Naive thymus-derived CD4-positive, alpha-beta T cell (primary cell): ENCODE measurements at places on chromosomes 12 and 14.

DNA sequence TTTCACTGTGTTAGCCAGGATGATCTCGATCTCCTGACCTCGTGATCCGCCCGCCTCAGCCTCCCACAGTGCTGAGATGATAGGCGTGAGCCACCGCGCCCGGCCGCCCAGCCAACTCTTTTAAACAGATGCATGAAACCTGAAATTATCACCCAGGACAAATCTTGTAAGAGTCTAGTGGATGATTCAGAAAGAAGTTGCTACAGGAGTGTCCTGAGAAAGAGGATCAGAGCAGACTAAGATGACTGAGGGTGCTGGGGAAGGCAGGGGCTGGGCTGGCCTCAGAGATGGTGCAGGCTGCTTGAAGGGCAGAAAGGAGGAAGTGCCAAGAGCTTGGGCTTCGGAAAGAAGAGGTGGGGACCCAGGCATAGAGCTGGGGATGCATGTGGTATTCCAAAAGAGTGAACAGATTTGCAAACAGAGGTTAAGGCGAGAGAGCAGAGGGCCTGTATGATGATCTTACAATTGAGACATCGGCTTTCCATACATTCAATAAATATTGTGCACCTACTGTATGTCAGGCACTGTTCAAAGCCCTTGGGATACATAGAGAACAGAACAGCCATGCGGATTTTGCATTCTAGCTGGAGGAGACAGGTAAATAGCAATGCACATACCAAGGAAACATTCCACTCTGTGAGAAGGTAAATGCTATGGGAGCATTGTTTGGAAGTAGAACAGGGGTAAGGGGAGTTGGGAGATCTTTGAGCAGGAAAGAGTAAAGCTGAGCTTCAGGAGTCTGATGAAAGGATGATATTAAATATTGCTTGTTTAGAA is 7.4 kb upstream of the CD9 start:
- no peak for DNase-seq

DNA sequence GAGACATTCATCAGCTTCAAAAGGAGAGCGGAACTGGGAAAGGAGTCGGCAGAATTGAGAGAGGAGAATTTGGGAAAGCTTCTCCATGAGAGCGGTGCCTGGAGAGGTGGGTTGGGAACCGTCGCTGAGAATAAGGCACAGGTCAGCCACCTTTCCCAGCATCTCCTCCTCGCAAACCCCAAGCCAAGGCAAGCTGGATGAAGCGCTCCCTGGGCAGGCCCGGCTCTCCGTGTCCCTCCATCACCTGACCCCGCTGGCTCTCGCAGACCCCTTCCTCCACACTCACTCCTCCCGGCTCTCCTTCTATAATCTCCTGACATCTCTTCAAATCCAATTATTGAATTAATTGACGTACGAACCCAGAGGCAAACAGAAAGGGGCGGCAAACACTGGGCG is 18.9 kb upstream of the ATP5MC2 start:
- no peak for DNase-seq

DNA sequence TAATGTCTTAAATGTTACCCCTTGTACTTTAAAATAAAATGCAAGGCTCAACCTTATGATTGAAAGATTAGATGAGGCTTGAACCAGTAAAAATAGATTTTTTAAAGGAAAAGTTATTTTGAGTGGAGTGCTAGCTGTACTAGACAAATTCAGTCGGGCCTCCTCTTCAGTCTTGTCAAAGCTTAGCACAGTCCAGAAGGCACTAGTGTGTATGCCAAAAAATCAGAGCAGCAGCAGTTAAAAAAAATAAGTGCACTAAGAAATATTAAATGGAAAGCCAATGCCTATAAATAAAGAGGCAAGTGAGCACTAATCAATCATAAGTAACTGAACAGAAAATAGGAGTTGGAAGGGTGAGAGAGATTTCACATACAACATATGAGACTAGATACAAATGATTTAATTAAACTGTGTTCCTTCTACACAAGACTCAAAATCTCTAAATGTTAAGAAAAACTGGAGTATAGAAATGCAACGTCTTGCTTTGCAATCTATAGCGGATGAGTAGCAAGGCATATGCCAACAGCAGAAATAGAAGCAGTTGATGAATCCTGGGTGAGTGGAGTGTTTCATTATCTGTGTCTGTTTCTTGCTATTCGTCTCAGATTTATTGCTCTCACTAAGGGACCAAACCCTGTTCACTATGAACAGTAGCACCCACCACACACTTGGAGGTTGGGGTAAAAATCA is 172.1 kb downstream of the ETNK1 start:
- DNase-seq: no peak

GRCh38 chr14:72560331-72560730 is 333.6 kb downstream of the DPF3 start:
- DNase-seq: no peak

- no peak for DNase-seq
These were observed 28.0 kb downstream of the ATG14 start for GRCh38 chr14:55383541-55384140.

DNA sequence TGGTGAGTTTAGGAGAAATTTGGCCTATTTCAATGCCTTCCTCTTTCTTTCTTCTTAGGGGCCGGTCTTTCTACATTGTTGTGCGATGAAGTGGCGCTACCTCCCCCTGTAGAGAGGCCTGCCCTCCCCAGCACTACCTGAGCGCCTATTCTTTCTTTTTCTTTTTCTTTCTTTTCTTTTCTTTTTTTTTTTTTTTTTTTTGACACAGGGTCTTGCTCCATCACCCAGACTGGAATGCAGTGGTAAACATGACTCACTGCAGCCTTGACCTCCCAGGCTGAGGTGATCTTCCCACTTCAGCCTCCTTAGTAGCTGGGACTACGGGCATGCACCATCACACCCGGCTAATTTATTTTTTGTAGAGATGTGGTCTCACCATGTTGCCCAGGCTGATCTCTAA is 136.1 kb upstream of the MAX start:
- DNase-seq: no peak

GRCh38 chr12:121789800-121790728 is 3.4 kb downstream of the RHOF start:
- DNase-seq: peak; percentile 95

GRCh38 chr12:42468341-42468821 is 121.2 kb downstream of the PRICKLE1 start:
- DNase-seq: peak; percentile 6

GRCh38 chr14:60647081-60647836 is 2.0 kb downstream of the SIX1 start:
- DNase-seq: no peak

GRCh38 chr12:29492891-29493290 is 4.6 kb downstream of the OVCH1 start:
- DNase-seq: no peak

DNA sequence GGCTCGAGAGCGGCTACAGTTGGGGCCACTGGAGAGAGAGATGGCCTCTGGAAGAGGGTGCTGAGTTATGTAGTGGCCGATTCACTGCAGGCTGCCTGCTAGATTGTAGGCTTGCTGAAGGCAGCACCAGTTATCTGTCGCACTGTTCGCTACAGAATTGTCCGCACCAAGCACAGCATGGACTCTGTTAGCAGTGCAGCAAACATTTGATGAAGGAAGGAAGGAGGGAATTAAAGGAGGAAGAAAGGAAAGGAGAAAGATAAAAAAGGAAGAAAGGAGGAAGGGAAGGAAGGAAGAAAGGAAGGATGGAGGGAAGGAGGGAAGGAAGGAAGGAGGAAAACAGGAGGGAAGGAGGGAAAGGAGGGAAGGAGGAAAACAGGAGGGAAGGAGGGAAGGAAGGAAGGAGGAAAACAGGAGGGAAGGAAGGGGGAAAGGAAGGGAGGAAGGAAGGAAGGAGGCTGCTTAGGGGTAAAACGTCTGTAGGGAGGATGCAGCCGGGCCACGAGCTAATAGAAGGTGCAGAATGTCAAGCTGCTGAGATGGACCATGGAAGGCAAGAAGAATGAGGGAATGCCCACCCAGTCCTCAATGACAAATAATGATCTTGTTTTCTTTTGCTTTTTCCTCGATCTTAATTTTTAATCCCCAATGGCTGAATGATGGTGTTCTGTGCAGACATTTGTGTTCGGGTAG is 27.3 kb upstream of the ADIPOR2 start:
- DNase-seq: no peak

DNA sequence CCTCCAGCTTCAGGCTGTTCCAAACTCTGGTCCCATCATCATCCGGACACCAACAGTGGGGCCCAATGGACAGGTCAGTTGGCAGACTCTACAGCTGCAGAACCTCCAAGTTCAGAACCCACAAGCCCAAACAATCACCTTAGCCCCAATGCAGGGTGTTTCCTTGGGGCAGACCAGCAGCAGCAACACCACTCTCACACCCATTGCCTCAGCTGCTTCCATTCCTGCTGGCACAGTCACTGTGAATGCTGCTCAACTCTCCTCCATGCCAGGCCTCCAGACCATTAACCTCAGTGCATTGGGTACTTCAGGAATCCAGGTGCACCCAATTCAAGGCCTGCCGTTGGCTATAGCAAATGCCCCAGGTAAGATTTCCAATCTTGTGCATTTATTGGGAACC is 3.3 kb downstream of the SP1 start:
- DNase-seq: no peak

DNA sequence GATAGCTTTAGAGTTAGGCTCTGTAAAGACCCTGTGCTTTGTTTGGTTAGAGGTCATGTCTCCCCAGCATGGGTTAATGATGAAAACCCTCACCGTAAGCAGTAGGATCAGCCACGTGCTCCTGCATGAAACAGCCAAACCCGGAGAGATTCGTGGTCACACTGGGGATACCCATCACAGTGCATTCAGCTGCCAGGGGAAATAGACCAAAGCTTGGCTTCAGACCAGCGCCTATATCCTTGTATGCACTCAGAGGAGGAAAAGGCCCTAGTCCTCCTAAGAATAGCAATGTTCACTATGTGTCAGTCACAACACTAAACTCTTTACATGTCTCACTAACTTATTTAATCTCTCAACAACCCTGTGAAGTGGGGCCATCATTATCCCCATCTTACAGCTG is 16.3 kb downstream of the SPX start:
- DNase-seq: no peak

DNA sequence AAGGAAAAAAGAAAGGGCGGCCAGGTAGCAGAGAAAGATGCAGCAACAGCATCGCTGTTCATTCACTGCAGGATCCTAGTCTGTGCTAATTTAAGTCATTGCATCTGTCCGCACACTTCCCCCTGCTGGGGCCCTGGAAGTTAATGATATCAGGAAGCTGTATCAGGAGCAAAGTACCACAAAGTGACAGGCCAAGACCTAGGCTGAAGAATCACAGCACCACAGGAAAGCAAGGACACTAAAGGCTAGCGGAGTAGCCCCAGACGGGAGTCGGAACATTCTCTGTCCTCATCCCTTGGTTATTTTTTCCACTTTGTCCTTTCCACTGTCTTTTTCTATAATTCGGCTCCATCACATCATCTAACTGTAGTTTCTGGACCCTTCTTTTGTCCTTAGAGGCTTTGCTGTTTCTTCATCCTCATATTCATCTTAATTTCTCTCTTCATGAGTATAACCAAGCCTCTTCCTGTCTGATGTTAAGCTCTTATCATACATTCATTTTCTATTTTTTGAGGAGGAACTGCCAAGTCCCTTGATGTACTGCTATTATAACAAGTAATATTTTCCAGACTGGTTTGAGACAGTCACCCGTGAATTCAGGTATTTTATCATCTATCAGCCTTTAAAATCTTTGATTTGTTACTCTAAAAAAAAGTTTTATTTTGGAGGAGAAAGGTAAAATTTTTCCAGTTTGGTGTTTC is 28.3 kb downstream of the DUSP16 start:
- DNase-seq: no peak

GRCh38 chr14:85471744-85472143 is 58.2 kb upstream of the FLRT2 start:
- DNase-seq: no peak

- DNase-seq: no peak
These were observed 12.8 kb downstream of the MYL2 start for GRCh38 chr12:110907583-110907982.

GRCh38 chr12:7709969-7710675 is 1.1 kb upstream of the DPPA3 start:
- no peak for DNase-seq

- no peak for DNase-seq
These were observed 140.2 kb upstream of the CCDC196 start for GRCh38 chr14:66345986-66346385.

GRCh38 chr14:99790201-99790977 is 2.8 kb upstream of the EML1 start:
- no peak for DNase-seq

GRCh38 chr14:22691171-22691570 is 47.0 kb upstream of the OR6J1 start:
- DNase-seq: no peak

- DNase-seq: no peak
These were observed 29.5 kb downstream of the AREL1 start for GRCh38 chr14:74683406-74683805.

GRCh38 chr12:52259657-52260243 is 14.7 kb upstream of the KRT86 start:
- no peak for DNase-seq

DNA sequence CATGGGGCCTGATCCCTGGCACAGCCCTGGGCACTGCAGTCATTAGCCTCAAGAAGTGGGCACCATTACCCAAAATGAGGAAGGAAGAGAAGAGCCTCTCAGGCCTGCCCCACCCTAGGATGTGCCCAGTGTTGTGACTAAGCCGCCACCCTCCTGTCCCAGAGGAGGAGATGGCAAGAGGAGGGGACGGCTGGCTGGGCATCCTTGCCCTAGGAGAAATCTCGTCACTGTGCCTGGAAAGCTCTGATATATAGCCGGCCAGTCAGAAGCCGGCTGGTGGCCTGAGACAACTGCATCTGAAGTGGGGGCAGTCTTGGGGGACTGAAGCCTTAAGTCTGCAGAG is 115.2 kb downstream of the LGMN start:
- DNase-seq: no peak

- DNase-seq: no peak
These were observed 447.6 kb upstream of the SEL1L start for GRCh38 chr14:81981307-81981675.

DNA sequence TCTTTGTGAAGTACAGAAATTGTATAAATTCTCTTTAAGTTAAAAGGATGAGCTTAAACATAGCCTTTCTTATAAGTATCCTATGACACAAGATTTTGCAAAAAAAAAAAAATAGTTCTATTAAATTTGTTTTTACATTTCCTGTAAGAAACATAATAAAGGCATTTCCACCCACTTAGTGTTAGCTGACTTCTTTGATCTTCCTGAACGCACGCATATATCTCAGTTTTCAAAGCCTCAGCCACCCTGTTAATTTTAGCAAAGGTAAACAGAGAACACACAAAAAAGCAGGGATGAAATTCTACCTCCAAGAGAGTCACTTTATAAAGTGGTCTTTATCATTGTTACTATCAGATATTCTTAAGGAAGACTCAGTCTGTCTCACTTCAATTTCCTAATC is 277.9 kb downstream of the MED13L start:
- no peak for DNase-seq

GRCh38 chr14:80636071-80636470 is 305.5 kb downstream of the CEP128 start:
- DNase-seq: no peak

DNA sequence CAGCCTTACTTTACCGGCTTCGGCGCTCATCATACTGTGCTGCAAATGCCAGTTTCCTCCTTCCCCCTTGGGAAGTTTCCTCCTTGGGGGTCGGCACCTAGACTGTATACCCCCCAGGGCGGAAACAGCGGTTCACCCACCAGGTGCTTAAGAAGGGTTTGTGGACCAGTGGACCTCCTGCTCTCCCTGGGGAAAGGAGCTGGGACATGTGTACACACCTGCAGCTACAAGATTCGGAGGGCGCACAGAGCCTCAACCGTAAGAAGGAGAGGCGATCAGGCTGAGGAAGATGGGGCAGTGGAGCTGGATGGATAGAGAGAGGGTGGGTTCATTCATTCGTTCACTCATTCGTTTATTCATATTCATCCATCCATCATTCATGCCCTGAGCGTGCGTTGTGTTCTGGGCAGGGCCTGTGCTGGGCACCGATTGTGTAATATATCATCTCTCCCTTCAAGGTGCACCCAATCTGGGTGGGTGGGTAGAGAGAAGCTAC is 717 bp upstream of the ZNF839 start:
- DNase-seq: no peak
